ENCODE measurements at places on chromosomes 6 and 20.

GRCh38 chr6:169498916-169499513, 202.8 kb downstream of the WDR27 start:
- DNase-seq: no peak

- no peak for DNase-seq
Observed at GRCh38 chr6:6556161-6556737, 32.3 kb upstream of the LY86 start.

DNA sequence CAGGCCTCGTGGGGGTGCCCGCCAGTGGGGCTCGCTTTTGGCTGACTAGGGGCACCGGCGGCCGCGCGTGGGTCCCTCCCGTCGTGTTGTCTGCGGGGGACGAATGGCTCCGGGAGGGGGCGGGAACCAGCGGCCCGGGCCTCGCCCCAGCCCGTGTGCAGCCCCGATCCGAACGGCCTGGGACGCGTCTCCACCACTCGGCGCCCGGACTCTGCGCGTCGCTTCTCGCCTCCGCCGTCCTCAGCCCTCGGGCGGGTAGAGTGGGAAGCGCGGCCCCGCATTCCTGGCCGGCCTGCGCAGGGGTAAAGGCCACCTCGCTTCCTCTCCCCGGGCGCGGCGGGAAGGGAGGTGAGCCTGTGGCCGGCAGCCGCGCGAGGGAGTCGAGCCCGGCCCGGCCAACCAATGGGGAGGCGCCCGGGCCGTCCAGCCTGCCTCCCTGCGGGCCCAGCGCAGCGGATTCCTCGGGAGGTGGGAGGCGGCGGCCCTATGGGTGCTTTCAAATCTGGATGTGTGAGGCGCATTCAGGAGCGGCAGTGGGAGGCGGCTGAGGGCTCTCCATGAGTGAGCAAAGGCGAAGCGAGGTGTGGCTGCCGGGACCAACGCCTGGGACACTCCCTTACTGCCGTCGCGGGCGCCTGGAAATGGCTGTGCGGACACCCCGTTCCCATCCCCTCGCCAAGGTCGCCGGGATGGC, 1.1 kb upstream of the ZBTB46 start:
- no peak for DNase-seq

DNA sequence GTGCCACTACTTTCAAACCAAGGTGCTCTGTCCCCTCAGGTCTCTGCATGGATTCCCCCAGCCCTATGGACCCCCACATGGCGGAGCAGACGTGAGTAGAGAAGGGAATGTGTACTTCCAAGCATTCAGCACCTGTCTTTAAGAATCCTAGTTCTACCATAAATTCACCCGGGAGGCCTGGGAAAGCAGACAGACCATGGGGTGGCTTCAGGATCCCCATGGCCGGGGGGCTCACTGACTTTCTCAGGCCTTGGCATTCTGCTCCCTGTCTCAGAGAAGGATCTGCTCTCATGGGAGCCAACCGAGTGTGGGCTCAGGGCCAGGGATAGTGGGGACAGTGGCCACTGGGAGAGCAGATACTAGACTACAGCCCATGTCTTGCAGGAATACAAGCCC, 2.3 kb downstream of the CDC25B start:
- no peak for DNase-seq

GRCh38 chr6:104201557-104201956, 658.2 kb downstream of the HACE1 start:
- no peak for DNase-seq

- no peak for DNase-seq
Observed at GRCh38 chr20:46622165-46622564, 29.1 kb downstream of the SLC13A3 start.

GRCh38 chr20:53128004-53128403, 155.8 kb downstream of the TSHZ2 start:
- DNase-seq: peak; percentile 14

DNA sequence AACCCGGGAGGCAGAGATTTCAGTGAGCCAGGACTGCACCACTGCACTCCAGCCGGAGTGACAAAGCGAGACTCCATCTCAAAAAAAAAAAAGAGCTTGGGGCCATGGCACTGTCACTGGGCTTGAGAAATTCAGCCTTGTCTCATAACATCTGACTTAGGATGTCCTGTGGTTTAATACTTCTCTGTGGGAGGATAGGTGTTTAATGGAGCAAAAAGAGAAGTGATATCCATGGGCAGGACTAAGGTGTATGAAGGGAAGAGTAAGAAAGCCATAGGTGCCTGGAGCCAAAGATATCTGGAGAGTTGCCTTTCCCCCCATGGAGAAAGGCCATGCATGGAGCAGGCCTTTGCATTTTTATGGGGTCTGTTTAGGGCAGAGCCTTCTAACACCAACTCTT, 11.2 kb downstream of the BMP6 start:
- DNase-seq: no peak

DNA sequence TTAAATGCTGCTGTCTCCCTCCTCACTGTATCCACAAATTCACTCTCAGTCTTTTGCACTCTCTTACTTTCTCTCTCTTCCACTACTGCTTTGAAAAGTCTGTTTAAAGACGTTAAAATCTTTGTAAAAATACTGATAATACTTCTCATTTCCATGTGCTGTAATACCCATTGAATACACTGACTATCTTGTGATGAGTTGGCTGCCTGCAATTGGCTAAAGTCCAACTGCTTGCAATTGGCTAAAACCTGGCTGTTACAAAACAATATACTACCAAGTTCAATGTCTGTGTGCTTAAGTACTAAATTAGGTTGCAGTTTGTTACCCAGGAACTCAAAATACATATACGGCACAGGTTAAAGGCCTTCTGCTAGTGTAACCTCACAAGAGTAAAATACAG, 264.8 kb downstream of the THBS2 start:
- DNase-seq: no peak

DNA sequence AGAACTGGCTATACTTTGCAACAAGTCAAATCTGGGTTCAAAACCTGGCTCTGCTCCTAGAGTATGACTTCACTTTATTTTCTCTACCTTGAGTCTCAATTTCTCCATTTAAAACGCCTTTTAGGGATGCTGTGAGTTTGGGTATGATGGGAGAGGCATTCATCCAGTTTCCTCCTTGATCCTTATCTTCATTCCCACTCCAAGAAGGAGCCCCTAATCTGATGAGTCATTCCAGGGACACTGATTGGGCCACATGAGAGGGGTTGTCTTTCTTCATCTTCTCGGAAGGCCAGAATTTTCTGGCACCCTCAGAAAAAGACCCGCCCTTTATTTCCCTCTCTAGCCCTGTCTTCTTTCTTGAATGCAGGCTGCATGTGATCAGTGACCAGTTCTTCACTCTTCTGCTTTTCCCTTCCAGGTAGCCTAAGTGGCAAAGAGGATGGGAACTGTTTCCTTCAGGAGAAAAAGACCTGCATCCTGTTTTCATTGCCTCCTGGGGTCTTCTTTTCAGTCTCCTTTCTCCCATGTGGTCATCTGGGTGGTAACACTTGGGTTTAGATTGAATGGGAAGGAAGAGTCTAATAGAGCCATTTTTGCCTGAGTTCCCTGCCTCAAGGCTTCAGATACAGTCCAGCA, 32.1 kb upstream of the PNRC1 start:
- no peak for DNase-seq

DNA sequence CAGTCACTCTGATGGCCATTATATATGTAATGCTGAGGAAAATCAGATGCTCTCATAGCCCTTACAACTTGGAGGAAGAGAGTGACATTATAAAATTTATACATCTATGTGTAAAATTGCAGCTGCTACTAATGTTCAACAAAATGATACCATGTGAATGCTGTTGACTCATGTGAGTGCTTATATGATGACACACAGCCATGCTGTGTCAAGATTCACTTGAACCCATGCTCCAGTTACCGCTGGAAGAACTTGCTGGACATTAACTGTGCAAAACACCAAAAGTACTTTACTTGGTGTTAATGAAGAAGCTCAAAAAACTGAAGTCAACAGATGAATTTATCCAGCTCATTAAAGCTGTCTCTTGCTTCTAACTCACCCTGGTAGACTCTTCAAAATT, 318.9 kb upstream of the PLCB4 start:
- DNase-seq: no peak

GRCh38 chr6:73542891-73543290, 22.1 kb upstream of the EEF1A1 start:
- DNase-seq: no peak

DNA sequence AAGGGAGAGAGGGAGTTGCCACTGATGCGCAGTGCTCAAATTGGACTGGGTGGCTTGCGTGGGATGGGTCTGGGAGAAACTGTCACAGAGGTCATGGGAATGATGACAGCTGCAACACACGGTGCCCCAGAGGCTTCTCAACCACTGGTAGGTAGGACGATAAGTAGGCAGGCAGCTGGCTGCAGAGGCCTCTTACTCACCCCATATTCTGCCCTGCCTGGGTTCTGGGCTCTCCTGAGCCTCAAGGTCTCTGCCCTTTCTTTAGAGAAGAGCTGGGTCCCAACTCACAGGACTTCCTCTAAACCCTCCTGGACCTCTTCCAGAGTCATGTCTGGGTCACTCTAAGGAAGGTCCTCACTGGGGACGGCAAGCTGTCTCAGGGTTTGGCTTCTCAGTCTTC, 37.2 kb upstream of the RNF24 start:
- DNase-seq: no peak

- DNase-seq: no peak
Observed at GRCh38 chr20:34220561-34220960, 20.7 kb upstream of the ASIP start.

GRCh38 chr20:50356525-50356885, 153.7 kb upstream of the PTPN1 start:
- DNase-seq: no peak

DNA sequence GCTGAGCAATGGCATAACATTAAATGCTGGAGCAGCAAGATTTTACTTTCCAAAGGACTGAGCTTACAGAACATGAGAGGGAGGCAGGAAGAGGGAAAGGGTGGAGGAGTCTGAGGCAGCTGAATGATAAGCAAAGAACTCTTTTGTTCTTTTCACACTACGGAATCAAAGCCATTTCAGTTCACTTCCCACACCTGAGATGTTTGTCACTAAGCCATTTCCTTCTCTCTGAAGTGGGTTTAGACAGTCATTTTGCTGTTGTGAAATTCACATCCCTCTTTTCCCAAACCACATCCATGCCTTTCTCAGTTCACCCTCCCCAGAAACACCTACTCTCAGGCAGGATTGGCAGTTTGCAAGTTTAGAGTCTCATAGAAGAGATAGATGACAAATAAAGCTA, 267.9 kb downstream of the ADGRG6 start:
- DNase-seq: peak; percentile 41

DNA sequence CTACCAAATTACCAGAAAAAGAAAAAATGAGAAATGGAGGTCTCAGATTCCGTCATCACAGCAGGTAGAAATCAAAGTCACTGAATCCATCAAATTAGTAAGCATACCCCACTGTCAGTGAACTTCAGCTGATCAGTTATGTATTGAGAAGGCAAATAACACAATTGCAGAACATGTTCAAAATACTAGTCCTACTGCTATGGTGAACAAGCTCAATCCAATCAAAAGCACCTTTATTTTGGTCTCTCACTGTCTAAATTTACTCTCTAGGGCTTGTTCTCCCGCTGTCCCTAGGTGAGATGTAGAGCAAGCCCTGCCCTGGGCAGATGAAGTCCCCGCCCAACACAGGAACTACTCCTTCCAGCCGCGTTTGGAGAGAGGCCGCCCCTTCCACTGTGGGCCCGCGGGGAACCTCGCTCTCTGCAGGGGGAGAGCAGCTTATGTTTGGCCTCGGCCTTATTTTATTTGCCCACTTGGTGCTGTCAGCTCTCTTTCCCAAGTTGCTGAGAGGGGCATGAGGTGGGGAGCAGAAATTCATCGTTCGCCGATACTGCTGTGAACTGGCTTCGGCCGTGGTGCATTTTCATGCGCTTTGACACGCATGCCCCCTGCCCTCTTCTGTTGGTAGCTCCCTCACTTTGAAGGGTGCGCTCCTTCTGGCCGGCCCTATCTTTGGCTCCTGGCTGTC, 14.3 kb upstream of the MAP1LC3A start:
- peak; percentile 19 for DNase-seq

- DNase-seq: peak; percentile 34
Observed at GRCh38 chr6:13194852-13195251, 133.5 kb downstream of the TBC1D7 start.

DNA sequence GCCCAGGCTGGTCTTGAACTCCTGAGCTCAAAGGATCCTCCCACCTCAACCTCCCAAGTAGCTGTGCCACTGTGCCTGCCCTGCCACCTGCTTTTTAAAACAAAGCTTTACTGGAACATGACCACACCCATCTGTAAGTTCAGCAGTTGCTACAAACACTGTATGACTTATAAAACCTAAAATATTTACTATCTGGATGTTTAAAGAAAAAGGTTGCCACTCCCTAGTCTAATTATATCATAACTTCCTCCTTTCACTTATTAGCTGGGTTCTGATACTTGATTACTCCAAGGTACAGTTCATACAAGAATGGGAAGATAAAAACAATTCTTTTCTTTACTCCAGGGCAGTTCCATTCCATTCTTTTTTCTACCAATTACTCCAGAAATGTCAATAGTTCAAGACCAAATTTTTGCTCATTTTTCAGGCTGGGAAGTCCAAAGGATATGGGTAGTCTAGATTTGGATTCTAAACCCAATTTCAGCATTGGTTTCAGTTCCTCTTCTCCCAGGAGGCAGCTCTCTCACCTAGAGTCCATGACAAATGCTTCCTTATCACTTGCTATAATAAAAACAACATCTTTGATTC, 63.1 kb downstream of the SEC63 start:
- DNase-seq: no peak

- peak; percentile 79 for DNase-seq
Observed at GRCh38 chr6:20978151-20978614, 443.9 kb downstream of the CDKAL1 start.

DNA sequence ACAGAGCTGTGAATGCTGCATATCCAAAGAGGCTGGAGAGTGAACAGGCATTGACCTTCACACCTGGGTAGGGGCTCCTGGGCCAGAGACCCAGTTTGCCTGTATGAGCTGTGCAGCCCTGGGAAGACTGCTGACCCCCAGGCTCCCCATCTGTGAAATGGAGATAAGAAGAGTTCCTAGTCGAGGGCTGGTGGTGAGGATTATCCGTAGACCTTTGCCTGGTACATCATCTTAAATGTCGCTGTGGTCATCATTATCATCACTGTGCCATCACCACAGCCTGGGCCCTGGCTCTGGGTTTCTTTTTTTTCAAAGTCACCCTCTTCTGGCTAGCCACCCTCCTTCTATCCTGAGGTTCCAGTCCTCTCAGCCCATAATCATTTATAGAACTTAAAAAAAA, 12.0 kb downstream of the AGPAT4 start:
- no peak for DNase-seq

GRCh38 chr6:125670568-125670967, 78.9 kb upstream of the HEY2 start:
- DNase-seq: no peak

DNA sequence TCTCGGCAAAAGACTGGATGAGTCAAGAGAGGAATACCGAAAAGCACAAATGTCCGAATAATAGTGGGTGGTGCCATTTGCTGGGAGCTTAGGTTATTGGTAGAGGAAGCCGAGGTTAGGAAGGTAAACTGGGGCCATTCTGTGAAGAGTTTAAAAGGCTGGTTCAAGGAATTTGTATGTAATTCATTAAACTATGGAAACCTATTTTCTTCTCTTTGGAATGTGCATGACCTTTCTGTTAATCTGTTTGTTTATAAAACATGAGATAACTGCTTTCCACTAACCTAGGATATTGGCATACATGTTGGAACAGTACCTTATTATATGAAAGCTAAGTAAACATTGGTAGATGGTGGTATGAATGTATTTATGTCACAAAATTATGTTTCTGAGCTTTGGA, 71.8 kb downstream of the LCA5 start:
- no peak for DNase-seq

- no peak for DNase-seq
Observed at GRCh38 chr6:56278171-56278591, 30.8 kb upstream of the COL21A1 start.

- no peak for DNase-seq
Observed at GRCh38 chr6:75818098-75818855, 69.2 kb downstream of the MYO6 start.

All from activated CD4-positive, alpha-beta T cell treated with anti-CD3 and anti-CD28 coated beads, Interleukin-2, Interleukin-6, amounts not matched to agents 100 ng/mL and 50 ng/mL, durations not matched to agents 16 hours and 8 hours (primary cell).